ENCODE measurements at places on chromosomes 1 and 21.
A peak's percentile ranks its signal among the peaks of the same experiment; 100 is the strongest.

- no peaks in the 10 kb centered on the region for H3K36me3 ChIP-seq
- no peak overlapping the region for H3K27ac ChIP-seq
- no peak overlapping the region for H3K4me3 ChIP-seq
Observed at GRCh38 chr1:70627910-70628309, 216.8 kb downstream of the CTH start.

DNA sequence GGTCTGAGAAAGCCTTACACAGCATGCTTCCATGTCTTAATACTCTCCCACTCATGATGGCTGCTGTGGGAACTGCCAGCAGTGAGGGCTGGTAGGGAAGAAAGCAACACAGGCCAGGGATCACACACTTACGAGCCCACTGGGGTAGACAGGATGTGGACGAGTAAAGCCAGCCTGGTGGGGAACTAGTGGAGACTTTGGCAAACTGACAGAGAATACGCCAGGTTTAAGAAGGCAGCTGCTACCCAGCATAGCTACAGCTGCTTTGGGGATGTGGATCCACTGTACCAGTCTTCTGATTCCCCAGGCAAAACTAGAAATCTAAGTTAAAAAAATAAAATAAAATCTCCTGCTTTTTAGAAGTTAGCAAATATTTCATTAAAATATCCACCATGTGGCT is 664.0 kb downstream of the SMYD3 start:
- no peak overlapping the region for H3K27ac ChIP-seq
- no peaks in the 10 kb centered on the region for H3K27me3 ChIP-seq
- no peaks in the 10 kb centered on the region for H3K36me3 ChIP-seq
- no peak for DNase-seq
- H3K4me3 ChIP-seq: no peak overlapping the region
- H3K4me1 ChIP-seq: no peaks in the 10 kb centered on the region

- H3K36me3 ChIP-seq: no peaks in the 10 kb centered on the region
- no peak overlapping the region for H3K27ac ChIP-seq
- peaks cover 33% of the 10 kb centered on the region for H3K4me1 ChIP-seq
- H3K4me3 ChIP-seq: no peak overlapping the region
Observed at GRCh38 chr1:91847851-91848250, 38.1 kb downstream of the TGFBR3 start.

GRCh38 chr1:30200161-30200560 is 523.2 kb downstream of the MATN1 start:
- H3K27me3 ChIP-seq: peaks cover 13% of the 10 kb centered on the region
- no peak overlapping the region for H3K4me3 ChIP-seq
- H3K4me1 ChIP-seq: no peaks in the 10 kb centered on the region
- no peak overlapping the region for H3K27ac ChIP-seq
- no peak for DNase-seq
- H3K36me3 ChIP-seq: no peaks in the 10 kb centered on the region

GRCh38 chr1:87513966-87514660 is 185.4 kb downstream of the LMO4 start:
- no peaks in the 10 kb centered on the region for H3K27me3 ChIP-seq
- H3K4me1 ChIP-seq: no peaks in the 10 kb centered on the region
- H3K36me3 ChIP-seq: no peaks in the 10 kb centered on the region

DNA sequence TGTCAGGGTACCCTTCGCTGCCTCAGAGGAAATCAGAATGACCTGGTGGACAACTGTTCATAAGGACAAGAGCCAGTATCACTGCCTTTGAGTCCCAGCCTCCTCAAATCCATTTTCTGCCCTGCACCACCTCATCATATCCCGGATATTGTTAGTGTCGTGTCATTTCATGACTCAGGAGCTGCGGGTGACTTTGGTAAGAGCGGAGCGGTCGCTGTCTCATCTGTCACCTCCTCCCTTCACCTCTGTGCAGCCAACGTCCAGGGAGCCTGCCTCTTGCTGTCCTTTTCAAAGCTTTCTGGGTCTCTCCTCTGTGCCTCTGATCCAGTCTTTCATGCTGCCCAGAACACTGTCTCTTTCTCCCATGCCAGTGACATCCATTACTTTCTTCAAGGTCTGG is 7.0 kb upstream of the C1orf198 start:
- no peak for DNase-seq
- H3K36me3 ChIP-seq: no peaks in the 10 kb centered on the region

- H3K4me1 ChIP-seq: peaks cover 5% of the 10 kb centered on the region
- no peaks in the 10 kb centered on the region for H3K27me3 ChIP-seq
- no peak for DNase-seq
- H3K36me3 ChIP-seq: no peaks in the 10 kb centered on the region
- H3K27ac ChIP-seq: no peak overlapping the region
- H3K4me3 ChIP-seq: no peak overlapping the region
Observed at GRCh38 chr1:109845658-109846057, 65.0 kb upstream of the CSF1 start.

- no peak for DNase-seq
- no peaks in the 10 kb centered on the region for H3K27me3 ChIP-seq
- H3K27ac ChIP-seq: no peak within 1 kb of the TSS
- no peaks in the 10 kb centered on the region for H3K36me3 ChIP-seq
- H3K4me3 ChIP-seq: peak within 1 kb of the TSS; percentile 20
Observed at GRCh38 chr1:89198491-89199072, at the start of gene GBP4. GBP4 (minus strand) TSS chr1:89198942; CDS start chr1:89198834, 108 bp downstream.

DNA sequence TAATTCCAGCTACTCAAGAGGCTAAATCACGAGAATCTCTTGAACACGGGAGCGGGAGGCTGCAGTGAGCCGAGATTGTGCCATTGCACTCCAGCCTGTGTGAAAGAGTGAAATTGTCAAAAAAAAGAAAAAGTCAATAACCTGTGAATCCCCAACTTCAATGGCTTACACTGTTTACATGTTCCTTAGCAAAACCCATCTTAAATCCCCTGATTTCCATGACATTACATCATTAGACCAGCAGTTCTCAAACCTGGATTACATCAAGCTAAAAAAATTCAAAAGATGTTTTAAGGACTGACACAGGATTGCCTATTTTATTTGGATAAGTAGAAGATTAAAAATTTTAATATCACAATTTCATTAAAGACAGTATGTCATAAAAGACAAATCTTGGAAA is 12.4 kb downstream of the GPBP1L1 start:
- no peaks in the 10 kb centered on the region for H3K27me3 ChIP-seq
- H3K4me3 ChIP-seq: no peak overlapping the region
- no peak overlapping the region for H3K27ac ChIP-seq
- H3K36me3 ChIP-seq: peaks cover 17% of the 10 kb centered on the region

All from RWPE2 (cell line).